Glutamatergic neuron (in vitro differentiated cells): ENCODE measurements at places on chromosomes 3 and 15.
A peak's percentile ranks its signal among the peaks of the same experiment; 100 is the strongest.

GRCh38 chr3:141021261-141021660 is 29.9 kb upstream of the SPSB4 start:
- DNase-seq: no peak

GRCh38 chr3:24316887-24317383 is 177.7 kb downstream of the THRB start:
- DNase-seq: no peak

DNA sequence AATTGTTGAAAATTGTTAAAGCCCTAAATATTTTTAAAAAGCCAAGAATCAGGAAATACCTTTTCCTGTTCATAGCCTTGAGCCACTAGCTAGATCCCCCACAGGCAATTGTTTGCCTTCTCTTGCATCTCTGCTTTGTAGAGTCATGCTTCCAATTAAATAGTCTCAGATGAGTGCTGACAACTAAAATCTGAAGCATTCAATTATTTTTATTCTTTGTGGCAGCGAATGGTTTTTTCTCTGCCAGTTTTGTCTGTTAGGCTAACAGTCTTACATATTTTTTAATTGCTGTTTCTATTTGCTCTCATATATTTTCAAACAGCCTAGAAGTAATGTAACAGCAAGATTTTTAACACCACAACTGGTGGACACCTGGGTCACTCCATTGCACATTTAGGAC is 277.1 kb upstream of the GBE1 start:
- DNase-seq: no peak

GRCh38 chr15:92020207-92020606 is 166.7 kb downstream of the SLCO3A1 start:
- no peak for DNase-seq

DNA sequence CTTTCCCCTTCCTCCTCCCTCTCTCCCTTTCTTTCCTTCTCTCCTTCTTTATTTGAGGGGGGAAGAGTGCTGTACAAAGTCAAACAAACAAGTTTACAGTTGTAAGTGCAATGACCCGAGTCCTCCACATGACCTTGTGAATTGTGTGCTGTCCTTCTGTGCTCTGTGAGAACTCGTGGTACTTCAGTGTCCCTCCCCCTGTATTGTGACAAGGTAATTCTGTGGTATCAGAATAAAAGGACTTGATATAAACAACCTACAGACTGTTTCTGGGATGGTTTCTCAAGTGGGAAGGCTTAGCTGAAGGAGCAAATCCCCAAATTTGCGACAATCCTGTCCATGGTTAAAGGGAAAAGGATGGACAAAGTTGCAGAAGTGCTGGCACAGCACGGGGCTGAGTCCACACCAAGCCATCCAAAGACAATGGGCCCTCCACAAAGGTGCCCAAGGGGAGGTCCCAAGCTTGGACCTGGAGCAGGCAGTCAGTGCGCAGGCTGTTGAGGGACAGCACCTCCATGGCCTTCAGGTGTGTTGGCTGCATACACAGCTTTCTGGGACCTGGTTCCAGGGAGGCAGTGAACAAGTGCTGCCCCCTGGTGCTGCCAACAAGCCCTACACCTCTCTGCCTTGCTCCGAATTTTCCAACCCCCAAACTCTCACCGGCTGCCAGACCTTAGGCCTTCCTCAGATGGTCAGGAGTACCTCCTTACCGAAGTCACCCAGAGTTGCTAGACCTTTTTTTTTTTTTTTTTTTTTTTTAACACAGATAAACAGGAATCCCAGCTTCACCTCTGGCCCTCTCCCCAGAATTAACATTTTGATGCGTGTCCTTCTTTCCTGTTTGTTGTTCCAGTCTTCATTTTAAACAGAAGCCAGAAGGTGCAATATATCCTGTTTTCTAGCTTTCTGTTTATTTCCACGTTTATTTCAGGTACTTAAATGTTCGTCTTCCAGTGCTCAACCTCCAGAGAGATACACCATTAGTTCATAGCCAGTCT is 2.6 kb upstream of the APEH start:
- peak; percentile 81 for DNase-seq

DNA sequence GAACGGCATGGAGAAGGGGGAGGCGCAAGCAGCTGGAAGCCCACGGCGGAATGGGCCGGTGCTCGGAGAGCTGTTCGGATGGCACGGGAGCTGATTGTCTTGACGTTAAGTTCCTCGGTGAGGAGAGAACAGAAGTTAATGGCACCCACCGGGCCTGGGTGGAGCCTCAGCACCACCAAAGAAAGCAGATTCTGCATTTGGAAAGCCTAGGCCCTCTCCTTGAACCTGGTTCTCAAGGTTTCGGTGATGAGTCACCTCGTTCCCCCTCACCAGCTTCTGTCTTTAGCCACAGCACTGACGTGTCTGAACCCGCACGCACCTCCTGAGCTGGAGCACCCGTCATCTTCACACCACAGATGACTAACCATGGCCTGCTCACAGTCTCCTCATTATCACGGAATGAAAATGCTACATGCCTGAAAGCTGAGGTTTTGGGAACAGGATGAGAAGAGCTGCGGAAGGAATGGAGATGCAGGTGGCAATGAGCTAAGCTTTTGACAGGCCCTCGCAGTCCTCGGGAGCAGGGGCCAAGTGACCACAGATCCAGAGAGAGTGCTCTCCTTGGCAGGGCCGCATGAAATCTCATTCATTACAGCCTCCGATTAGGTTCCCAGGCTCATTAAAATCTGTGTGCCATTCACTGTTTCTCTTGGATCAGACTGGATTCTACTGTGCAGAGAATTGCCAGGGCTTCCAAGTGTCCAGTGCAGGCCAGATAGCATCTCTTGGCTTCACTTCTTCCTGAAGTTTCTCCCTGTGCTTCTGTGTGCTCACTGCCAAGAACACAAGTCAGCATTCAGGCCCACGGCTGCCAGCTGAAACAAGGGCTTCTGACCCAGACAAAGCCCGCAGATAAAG is 96.3 kb upstream of the DLG1 start:
- DNase-seq: no peak

DNA sequence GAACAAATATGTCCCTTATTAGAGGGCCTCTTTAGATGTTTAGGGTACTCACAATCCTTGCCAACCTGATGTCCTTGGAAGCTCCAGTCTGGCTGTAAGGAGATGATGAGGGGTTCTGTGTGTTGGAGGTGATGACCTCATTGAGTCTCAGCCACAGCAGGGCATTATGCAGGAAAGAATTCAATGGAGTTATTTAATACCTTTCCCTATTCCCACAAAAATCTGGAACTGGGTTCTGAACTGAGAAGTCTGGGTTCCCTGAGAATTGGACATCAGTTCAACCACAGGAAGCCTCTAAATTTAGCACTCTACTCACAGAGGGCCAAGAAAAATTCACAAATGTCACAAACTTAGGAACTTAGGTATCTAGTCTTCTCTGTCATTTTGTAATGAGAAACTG is 36.9 kb downstream of the SLC35A5 start:
- DNase-seq: no peak

DNA sequence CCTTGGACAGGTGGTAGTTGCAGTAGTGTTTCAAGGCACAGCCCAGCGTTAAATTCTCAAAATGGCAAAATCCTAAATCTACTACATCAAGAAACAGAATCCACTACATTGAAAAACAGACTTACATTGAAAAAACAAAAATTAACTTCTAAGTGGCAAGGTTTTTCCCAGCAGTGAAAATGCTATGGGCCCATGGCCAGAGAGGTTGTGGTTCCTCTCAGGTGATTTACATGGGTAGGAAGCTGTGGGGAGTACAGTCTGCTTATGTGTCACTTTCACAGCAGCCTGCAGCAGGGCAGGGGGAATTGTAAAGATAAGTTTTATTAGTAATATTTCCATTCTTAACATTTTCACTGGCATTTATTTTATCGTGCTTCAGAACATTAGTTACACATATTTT is 24.9 kb downstream of the TTC14 start:
- no peak for DNase-seq

DNA sequence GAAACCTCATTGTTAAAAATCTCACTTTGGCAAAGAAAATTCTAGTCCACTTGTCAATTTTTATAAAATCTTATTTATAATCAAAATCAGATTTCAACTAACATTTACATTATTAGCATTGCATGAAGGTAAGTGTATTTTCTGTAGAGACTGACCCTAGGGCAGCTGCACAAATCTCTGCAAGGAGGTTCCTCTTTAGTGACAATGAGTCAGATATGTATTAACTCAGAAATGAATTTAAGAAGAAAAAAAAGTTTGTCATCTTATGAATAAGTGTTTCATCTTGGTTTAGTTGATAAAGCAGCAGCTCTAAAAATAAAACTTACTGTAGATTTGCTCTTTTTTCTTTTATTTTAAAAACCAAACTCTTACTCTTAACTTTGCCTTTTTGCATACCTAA is 9.0 kb upstream of the GNB4 start:
- DNase-seq: no peak

DNA sequence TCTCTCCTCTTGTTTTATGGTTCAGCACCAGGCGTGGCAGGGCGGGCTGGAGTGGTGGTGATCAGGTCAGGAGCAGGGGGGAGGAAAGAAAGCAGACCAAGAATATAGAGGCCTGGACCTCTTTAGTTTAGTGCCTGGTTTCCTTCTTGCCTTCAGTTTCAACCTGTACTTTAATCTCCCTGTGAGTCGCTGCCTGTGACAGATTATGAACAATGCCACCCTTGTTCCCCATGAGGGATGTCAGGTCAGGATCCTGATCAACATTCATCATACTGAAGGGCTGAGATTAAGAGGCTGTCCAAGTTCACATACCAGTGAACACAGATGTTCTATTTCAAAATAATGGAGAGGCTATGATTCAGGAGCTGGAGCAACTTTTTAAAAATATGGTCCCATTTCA is 11.4 kb downstream of the ENTPD3 start:
- DNase-seq: no peak

DNA sequence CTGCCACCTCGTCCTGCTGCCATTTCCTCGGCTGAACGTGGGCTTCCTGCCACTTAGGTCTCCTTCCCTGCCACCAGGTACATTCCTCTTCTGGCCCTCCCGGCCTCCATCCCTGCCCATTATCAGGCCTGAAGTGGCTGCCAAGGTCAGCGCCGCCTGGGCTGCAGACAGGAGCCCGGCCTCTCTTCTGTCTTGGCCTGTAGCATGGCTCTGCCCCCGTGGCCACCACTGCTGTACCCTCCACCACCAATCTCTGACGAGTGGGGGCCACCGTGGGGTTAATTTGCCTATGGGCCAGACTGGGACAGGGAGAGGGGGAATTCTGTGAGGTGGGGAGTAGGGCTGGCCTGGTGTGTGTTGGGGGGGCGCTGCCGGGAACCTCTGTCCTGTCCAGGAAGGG is 2.0 kb upstream of the BAHD1 start:
- no peak for DNase-seq

- no peak for DNase-seq
Measured at GRCh38 chr3:100899440-100900091, 93.7 kb downstream of the ABI3BP start.

DNA sequence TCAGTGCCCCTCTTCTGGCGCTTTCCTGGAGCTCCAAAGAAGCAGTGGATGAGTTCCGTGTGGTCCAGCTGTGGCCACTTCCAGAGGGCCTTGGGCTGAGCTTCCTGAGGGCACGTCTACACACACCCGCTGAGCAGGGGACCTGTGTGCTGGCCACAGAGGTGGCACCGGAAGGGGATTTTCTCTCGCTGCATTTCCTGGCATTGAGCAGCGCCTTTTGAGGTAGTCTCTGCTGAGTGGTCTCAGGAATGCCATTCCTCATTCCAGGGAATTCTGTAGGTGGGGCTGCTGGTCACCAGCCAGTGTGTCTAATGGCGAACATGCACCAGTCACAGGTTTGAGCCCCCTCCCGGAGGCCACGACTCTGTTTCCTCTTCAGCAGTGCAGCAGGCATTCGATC is 48.1 kb downstream of the AMOTL2 start:
- no peak for DNase-seq

GRCh38 chr3:12994357-12994606 is 78.9 kb downstream of the IQSEC1 start:
- no peak for DNase-seq

DNA sequence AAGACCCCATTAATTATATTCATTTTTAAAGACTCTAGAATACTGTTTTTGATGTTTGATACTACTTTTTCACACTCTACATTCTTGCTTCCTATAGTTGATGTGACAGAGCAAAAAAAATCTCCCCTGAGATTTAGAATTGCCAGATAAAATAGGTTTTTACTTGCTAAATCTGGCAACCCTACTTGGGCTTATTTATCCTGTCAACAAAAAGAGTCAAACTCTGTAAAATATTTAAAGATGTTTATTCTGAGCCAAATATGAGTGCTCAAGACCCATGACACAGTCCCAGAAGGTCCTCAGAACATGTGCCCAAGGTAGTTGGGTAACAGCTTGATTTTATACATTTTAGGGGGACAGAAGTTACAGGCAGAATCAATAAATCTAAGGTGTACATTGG is 72.3 kb downstream of the DAPK2 start:
- no peak for DNase-seq

GRCh38 chr15:74844319-74845207 is 1.6 kb upstream of the ULK3 start:
- no peak for DNase-seq

- no peak for DNase-seq
Measured at GRCh38 chr15:100672959-100673358, 70.6 kb downstream of the ASB7 start.

GRCh38 chr15:84888639-84889038 is 4.2 kb downstream of the SLC28A1 start:
- DNase-seq: peak; percentile 64

DNA sequence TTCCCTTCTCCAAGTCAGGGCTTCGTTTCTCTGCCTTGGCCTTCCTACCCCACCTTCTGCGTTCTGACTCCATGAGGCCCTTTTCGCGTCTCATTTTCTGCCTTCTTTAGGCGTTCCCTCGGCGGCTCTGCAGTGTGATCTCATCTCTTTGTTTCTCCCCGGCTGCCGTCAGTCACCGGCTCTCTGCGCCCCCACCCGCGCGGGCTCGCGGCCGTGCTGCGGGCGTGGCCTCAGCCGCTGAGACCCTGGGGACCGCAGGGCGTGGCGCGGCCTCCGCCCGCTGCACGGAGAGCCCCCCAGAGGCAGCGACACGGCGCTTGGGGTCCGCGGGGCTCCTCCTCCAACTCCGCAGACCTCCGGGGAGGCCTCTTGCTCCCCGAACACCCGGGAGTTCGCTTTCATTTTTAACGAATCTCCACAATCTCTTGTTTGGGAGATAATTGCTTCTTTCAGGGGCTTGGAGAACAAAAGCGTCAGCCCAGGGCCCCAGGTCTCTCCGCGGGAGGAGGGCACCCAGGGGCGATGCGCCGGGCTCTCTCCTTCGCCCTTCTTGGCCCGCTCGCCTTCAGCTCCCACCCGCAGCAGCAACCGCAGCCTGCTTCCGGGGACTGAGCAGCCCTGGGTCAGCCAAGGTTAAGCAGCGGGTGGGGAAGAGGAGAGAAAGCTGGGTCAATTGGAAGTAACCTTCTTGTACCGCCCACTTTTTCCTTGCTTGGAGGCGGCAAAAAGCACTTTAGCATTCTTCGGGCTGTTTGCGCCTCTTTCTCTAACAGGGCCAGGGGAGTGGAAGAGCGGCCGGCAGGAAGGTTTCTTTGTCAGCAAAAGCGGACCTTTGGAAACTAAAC is 35.2 kb downstream of the GAP43 start:
- DNase-seq: peak; percentile 93

- DNase-seq: no peak
Measured at GRCh38 chr3:179760944-179761343, 108.1 kb downstream of the USP13 start.
